ENCODE measurements at places on chromosomes 5 and 9.

DNA sequence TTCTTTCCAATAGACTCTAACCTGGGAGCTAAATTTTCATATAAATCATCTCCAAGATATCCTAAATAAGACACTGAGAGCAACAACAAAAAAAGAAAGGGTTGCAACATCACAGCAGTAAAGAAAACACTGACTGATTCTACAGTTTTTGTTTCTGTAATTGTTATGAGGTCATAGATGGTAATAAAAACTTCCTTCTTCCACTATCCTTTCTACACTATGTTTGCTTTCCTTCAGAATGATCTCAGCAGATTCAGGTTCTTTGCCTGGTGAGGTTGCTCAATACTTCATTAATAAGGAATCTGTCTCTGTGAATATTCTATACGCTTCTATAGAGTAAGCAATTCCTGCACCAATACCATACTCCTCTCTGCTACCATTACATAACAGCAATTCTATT is 835.6 kb upstream of the GRAMD2B start:
- DNase-seq = no peak

DNA sequence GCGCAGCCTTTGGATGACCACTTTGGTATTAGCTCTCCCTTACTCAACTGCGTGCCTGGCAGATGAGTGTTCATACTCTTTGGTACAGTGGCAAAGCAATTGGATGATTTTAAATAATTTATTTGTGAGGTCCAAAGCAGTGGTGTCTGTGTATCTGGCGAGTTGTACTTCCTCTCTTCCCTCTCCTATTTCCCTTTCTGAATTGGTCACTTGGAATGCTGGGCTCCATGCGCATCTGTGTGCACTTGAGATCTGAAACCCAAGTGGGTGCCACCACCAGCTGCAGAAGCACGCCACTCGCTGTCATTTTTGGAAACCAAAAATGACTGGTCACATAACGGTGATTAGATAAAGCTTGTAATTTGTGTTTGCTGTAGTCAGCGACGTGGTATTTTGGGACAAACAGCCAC is 386.0 kb upstream of the KLF4 start:
- no peak for DNase-seq

GRCh38 chr5:113050721-113051382 is 74.3 kb downstream of the DCP2 start:
- no peak for DNase-seq

- DNase-seq = no peak
These were observed 452.1 kb downstream of the EFNA5 start for GRCh38 chr5:107218457-107219193.

DNA sequence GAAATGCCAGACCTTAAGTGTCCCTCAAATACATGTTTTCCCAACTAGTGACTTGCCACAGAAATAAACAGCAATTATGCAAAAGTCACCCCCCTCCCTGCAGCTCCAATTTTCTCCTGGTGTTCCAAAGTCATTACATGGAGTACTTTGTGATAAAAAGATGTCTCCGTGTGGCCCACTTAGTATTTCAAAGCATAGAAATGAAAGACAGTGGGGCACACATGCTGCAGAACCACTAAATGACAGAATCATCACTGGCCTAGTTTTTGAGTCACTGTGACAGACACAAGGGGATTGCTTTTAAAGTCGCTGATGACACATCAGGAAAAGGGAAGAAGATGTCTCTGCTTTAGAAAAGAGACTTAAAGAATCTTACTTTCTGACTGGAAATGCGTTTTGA is 323.4 kb downstream of the PSAT1 start:
- DNase-seq = no peak

DNA sequence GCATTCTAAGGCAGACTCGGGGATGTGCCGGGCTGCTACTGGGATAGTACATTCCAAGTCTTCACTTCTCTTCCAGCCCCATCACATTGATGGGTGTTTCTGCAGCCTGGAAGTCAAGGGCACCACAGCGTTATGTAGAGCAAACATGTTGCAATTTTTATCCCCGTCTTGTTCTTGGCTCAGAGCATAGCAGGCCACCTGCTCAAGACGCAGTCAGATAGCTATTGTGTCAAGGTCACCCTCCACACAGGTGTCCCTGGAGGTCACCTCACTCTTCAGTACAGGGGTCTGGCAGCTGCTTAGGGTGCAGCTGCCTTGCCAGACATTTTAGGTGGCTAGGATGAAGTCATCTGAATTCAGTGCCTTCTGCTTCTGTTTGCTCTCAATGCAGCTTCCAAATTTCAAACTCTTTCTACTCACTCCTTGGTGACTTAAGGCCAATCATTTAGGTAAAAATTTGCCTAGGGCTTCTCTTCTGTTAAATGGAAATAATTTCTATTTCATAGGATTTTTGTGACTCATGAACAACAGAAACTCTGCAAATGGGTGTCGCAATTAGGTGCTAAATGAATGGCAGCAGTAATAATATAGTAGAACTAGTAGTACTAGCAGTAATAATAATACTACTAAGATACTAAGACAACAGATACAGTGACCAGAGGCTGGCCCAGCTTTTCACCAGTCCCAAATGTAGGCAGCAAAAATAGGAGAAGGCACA is 24.3 kb downstream of the KCNV2 start:
- no peak for DNase-seq

DNA sequence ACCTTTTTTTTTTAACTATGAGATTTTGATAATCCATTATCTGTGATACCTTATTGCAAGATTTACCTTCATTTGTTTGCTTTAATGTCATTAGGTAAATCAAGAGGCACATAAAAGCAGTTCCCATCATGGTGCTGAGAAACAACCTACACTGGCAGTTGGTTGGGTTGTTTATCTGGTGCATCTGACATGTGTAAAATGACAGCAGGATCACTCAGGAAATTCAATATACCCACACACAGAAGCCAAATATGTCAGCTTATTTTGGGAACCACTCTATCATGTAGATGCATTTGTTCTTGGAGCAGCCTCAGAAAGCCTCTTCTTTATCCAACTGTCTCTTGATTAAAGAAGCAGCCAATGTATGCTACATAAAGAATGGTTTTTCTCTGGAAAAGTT is 7.8 kb upstream of the CCDC192 start:
- no peak for DNase-seq

- DNase-seq = no peak
These were observed 49.6 kb upstream of the OSMR start for GRCh38 chr5:38795986-38796741.

- DNase-seq = no peak
These were observed 86.4 kb downstream of the DCP2 start for GRCh38 chr5:113062869-113063508.

DNA sequence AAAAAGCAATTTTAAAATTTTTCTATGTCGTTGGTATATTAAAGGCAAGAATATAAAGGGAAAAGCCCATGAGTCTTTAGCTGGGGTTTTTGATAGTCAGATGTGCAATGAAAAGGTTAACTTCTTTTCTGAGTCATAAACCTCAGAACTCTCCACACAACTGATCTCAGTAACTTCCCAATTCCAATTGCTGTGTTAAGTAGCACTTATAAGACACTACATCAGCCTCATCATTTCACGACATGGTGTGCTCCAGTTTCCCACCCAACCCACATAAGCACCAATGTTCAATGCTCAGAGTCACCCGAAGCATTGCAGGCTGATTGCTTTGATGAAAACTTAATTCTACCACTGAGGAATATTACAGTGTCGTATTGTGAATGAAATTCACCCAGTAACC is 155.8 kb downstream of the TSSK1B start:
- DNase-seq = peak; percentile 14

- DNase-seq = no peak
These were observed 464.9 kb downstream of the ELAVL2 start for GRCh38 chr9:23361096-23361495.

GRCh38 chr5:160464466-160464797 is 42.8 kb downstream of the PTTG1 start:
- no peak for DNase-seq

DNA sequence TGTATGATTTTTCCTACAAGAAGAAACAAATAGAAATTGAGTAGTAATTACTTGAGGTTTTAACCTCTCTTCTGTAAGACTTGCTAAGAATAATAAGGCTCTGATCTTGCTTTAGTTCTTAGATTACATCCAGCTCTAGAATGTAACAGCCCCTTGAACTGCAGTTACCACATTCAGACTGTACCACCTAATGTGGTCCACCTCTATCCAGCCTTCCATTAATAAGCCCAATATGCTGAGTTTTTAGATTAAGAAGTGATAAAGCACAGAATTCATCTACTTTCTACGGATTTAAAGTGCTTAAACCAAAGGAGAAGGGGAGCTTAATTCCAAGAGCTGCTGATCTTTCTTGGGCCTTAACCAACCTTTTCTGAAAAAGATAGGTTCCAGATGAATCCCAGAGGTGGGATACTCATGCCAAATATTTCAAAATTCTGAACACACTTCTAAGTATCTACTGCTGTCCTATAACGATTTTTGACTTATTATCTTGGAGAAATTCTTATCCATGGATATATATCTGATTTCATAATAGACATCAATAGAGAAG is 131.5 kb downstream of the ZNF608 start:
- DNase-seq = no peak

GRCh38 chr5:129454461-129454860 is 5.6 kb upstream of the ADAMTS19 start:
- DNase-seq = no peak

- DNase-seq = peak; percentile 41
These were observed 3.3 kb downstream of the SETX start for GRCh38 chr9:132351404-132352045.

GRCh38 chr9:7844242-7844641 is 44.7 kb upstream of the DMAC1 start:
- peak; percentile 59 for DNase-seq

DNA sequence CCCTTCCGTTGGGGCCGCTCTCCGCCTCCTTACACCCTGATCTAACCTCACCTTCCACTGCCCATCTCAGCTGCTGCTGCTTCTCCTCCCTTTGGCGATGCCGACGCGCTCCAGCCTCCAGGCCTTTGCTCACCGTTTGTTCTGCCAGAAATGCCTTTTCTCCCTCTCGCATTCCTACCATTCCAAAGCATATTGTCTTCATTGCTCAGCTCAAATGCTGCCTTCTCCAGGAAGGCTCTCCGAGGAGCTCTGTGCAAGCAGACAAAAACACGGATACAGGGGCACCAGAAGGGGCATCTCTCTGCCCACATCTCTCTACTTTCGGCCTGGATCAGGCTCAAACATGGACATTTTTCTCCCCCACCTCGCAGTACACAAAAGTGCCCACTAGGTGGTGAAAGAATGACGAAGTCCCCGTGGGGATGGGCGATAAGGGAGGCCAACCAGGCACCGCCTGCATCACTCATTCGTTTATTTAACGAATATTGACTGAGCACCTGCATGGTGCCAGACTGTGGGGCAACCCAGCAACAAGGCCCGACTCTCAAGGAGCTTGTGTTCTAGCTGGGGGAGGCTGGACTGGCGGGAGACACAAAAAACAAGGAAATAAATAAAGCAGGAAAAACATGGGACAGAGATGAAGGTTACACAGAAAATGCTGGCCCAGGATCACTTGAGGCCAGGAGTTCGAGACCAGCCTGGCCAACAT is 7.3 kb upstream of the GRHPR start:
- peak; percentile 92 for DNase-seq

- peak; percentile 26 for DNase-seq
These were observed 10.7 kb downstream of the PRRT1B start for GRCh38 chr9:131555841-131556673.

DNA sequence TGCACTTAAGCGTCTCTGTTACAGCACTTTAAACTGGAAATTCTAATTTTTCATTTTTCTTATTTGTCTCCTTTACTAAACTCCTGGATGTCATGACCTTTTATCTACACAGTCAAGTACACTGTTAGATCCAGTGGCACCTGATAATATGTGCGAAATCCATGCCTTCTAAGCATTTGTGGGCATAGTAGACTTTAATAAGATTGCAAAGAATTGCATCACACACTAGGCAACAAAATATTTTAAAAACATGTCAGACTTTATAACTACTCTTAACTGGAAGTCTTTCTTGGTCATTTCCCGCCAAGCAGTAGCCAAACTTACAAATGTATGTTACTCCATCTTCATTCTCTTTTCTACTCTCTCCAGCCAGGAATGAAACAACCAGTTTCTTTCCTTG is 5.0 kb upstream of the SPINK1 start:
- DNase-seq = no peak

DNA sequence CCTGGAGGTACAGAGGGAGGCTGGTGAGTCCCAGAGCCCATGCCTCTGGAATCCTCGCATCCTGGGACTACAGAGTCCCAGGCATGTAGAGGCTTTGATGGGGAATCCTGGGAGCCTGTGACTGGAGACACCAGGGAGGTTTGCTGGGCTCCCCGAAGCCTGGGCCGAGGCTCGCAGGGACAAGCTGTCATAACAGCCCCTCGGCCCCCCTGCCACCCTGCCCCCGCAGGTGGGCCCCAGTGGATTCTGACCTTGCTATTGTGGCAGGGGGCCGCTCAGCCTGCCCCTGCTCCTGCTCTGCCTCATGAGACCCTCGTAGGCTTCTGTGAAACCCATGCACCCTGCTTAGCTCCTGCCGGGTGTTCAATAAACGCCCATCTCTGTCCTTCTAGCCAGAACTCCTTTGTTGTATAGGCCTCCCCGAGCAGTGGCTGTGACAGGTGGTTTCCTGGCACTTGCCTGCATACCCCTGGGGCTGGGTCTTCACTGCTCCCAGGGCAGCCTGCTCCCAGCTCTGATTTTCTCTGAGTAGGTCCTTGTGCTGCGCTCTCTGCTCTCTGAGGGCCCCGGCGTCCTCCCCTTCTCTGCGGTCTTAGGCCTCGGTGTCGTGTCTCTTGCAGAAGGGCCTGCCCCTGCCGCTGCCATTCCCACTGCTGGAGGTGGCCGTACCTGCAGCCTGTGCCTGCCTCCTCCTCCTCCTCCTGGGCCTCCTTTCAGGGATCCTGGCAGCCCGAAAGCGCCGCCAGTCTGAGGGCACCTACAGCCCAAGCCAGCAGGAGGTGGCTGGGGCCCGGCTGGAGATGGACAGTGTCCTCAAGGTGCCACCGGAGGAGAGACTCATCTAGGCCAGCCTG is 20.4 kb downstream of the CRB2 start:
- no peak for DNase-seq

DNA sequence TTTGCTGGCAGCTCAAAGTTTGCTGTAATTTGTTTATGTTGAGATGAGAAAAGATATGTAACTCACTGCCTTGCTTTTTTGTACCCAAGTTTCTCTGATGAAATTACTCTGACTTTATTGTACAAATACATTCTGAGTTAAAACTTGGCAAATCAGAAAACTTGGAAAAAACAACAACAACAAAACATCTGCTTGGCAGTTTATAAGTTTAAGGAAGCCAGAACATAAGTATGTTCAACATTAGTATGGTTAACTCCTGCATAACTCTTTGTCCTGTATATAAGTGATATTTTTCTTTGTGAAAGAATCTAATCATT is 233.1 kb downstream of the MAST4 start:
- no peak for DNase-seq

DNA sequence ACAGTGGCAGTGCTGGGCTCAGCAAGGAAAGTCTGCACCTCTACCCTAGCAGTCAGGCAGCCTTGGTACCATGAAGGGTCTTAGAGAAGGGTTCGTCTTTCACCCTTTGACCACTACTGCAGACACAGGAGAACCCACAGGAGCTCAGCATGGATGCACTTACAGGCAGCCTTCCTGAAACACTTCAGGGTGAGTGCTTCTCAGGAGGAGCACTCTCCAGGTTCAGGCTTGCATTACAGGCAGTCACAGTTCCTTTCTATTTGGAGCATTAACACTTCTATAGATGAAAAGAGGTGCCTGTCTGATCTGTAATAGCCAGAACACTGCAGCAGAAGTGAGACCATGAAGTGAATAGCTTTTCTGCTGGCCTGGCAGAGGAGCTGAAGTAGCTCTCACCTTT is 8.7 kb upstream of the CYLC2 start:
- DNase-seq = no peak

Measured in hematopoietic multipotent progenitor cell treated with erythropoietin and hydrocortisone succinate and interleukin-3 and kit ligand, for 4 days (in vitro differentiated cells).